ENCODE measurements at places on chromosomes 11 and 22.
A peak's percentile ranks its signal among the peaks of the same experiment; 100 is the strongest.

DNA sequence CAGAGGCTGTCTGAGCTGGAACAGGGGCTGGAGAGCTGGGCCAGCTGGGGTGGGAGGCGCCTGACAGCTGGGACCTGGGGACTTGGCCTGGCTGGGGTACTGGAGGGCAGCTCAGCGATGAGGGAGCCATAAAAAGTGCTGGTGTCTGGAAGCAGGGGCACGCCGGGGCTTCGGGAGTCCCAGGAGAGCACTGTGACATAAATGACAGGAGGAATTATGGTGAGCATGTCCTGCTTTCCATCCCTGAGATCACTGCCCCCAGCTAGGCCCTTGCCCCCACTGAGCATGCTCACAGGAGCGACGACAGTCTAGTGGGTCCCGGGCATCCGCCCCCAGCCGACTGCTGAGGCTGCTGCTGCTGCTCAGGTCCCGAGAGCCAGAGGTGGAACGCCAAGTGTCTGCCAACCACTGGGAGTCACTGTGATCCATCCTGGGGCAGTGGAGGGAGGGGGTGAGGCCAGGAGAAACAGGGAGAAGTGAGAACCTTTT lies 6.2 kb downstream of the ROBO4 start:
- no peak for DNase-seq

DNA sequence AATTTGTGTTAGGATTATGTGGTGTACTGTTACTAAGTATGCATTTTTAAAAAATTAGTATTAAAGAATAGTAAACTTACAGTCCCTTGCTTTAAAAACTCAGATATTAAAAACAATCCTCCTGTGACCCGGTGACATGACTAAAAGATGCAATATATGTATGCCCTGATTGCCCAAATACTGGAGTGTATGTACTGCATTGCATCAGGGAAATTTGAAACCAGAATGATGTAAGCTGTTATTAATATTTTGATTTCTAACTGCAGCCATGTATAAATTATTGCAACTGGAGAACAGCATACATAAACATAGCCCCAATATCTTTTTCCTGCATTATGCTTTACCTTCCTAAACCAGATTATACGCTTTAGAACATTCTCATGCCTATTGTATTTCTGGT lies 3.7 kb upstream of the HSPA8 start:
- DNase-seq = no peak

- no peak for DNase-seq
Observed at GRCh38 chr11:20762980-20763379, 93.6 kb downstream of the NELL1 start.

GRCh38 chr22:19879643-19879991 lies 24.9 kb upstream of the GNB1L start:
- no peak for DNase-seq

DNA sequence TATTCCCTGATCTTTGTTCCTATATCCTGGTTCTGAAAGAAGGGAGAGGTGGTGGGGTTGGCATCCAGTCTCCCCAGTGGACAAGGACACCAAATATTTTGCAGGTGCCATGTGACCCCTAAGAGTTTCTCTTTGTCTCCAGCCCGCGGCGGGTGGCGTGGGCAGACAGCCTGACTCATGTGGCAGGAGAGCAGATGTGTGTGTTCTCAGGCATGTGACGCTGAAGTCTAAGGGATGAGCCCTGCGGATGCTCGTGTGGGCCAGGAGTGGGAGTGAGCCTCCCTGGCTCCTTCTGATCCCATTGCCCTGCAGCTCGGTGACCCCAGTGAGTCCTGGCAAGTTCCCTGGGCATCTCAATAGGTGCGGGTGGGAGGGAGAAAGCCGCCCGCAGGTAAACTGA lies 94.8 kb upstream of the TBCEL start:
- DNase-seq = no peak

GRCh38 chr22:19859861-19860510 lies 5.3 kb upstream of the GNB1L start:
- DNase-seq = no peak

- no peak for DNase-seq
Observed at GRCh38 chr11:78689585-78690153, 115.0 kb upstream of the NARS2 start.

DNA sequence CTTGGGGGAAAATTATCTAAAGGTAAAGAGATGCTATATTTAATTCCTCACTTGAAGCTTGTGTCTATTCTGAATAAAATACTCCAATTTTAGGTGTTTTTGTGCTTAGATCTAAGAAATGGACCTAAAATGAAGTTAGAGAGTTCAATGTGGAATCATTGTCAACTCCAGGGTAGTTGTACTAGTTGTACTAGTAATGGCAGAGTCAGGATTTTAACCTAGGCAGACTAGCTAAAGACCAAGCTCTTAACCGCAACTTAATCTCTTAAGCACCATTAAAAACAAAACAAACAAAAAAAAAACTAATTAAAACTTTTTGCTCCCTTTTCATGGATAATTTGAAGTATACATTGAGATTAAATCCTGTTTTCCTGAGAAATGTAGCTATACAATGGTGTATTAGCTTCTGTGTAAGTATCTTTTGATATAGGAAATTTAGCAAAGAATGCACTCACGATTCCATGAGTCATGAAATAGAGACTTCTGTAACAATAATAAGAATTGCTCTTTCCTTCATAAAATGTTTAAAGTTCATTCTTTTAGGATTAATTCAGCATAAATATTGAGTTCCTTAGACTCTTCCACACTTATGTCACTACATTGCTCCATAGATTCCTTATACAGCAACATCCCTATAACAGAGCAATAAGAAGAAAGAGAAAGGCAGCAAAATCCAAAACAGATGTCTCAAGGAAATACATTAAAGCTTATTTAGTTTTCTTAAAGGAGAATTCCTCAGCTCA lies 26.5 kb upstream of the SOX6 start:
- DNase-seq = no peak

- no peak for DNase-seq
Observed at GRCh38 chr11:128518493-128519207, 68.7 kb downstream of the ETS1 start.

DNA sequence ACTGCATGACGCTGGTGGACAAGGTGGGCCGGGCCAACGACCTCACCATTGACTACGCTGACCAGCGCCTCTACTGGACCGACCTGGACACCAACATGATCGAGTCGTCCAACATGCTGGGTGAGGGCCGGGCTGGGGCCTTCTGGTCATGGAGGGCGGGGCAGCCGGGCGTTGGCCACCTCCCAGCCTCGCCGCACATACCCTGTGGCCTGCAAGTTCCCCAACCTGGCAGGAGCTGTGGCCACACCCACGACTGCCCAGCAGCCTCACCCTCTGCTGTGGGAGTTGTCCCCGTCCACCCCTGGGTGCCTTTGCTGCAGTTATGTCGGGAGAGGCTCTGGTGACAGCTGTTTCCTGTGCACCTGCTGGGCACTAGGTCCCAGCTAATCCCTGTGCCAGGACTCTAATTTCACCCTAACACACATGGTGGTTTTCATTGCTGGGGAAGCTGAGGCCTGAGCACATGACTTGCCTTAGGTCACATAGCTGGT lies 49.0 kb upstream of the PPP6R3 start:
- DNase-seq = no peak

DNA sequence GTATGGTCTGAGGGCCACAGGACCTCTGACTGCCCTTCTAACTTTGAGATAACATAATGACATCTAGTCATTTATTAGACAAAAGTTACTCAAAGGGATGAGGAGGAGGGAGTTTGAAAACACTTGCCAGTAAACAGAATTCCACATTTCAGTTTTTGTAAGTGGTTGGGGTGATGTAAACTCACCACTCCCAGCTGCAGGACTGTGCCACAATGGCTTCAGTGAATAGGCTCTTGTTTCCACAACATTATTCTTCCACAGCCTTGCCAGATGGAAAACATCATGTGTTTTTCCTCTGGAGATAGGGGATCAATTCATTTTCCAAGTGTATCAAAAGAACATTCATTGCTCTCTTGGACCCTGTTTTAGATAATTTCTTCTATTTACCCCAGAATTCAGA lies 147.2 kb upstream of the BDNF start:
- DNase-seq = no peak

- no peak for DNase-seq
Observed at GRCh38 chr11:114080769-114081168, 21.3 kb downstream of the ZBTB16 start.

- peak; percentile 4 for DNase-seq
Observed at GRCh38 chr11:105937738-105938137, 84.3 kb downstream of the MSANTD4 start.

GRCh38 chr11:364991-365725 lies 4.1 kb upstream of the B4GALNT4 start:
- DNase-seq = no peak

DNA sequence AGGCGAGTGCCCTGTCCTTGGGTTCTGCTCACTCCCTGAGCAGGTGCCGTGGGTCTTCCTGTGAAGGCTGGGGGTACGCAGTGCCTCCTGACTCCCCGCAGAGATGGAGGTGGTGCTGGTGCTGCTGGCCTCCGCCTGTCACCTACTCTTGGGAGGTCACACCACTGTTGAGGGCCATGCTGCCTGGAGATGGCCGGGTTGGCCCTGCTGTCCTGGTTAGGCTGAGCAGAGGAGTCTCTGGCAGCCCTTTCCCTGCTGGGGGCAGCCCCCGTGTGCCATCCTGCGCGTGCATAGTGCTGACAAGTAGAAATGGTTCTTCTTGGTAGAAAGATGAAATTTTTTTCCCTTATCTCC lies 49.6 kb downstream of the MUC6 start:
- DNase-seq = no peak

DNA sequence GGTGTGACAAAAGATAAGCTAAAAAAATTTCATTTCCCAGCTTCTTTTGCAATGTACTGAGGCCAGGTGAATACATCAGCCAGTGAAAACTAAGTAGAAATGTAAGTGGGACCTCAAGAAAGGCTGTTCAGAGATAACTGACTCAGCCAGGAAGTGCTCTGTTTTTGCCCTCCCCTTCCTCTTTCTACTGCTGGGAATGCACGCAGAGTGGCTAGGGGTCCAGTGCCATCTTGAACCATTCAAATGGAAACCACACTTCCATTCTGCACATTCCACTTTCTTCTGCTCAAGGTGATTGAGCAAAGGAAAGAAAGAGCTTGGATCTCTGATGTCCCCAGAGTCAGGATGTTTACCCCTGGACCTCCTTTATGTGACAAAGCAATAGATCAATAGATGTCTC lies 27.8 kb upstream of the LMO2 start:
- DNase-seq = no peak

- peak; percentile 28 for DNase-seq
Observed at GRCh38 chr11:16632295-16633200, 105.9 kb upstream of the C11orf58 start.

DNA sequence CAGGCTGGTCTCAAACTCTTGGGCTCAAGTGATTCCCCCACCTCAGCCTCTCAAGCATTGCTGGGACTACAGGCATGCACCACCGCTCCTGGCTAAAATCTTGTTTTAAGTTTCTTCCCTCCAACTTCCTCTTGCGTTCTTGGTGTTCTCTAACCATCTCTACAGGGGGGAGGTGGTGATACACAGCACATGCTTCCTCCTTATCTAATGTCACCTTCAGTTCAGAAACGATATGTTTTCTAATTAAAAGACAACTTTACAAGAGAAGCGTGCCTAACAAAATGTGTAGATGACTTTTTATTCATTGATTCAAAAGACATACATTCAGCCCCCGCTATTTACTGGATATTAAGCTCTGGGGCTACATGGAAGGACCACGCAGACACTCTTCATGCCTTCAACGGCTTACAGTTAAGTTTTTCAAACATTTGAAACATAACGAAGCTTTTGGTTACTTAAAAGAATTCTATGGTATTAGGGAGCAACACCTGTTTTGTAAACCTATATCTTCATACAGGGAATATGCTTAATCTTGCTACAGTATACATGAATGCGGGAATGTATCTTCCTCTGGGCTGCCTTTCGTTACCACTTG lies 933 bp upstream of the DLAT start:
- DNase-seq = no peak

GRCh38 chr22:42780070-42780540 lies 59.4 kb upstream of the A4GALT start:
- DNase-seq = peak; percentile 68

- no peak for DNase-seq
Observed at GRCh38 chr11:116517584-116517983, 255.2 kb downstream of the BUD13 start.

DNA sequence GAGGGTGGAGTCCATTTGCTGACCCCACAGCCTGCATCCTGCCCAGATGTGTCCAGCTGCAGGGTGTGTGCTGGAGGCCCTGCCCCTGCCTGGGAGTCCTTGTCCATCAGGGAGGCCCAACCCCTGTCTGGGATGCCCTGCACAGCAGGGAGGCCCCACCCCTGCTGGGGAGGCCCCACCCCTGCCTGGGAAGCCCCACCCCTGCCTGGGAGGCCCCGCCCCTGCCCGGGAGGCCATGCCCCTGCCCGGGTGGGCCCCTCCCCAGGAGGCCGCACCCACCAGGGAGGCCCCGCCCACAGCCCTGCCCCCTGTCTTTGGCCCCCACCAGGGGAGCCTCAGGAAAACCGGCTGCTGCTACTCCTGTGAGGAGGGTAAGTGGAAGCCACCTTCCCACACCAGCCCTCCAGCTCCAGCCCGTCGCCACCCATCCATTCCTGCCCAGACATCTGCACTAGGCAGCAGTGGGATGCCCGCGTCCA lies 37.2 kb downstream of the MUC5B start:
- DNase-seq = peak; percentile 44

- DNase-seq = no peak
Observed at GRCh38 chr11:118341815-118342489, 553 bp downstream of the CD3D start.

DNA sequence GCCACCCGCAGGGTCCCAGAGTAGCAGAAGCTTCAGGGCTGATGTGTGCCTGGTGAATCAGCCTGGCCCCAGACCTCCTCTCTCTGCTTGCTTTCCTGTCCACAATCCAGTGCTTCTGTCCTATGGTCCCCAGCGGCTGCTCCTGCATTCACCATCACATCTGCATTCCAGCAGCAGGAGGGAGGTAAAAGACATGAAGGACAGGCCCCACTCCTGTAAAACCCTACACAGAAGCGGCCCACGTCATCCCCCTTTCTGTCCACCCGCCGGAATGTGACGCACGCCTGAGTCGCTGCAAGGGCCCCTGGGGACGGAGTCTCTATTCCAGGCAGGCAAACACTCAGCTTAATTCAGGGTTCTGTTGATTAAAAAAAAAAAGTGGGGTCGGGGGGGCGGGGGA lies 58.3 kb downstream of the CDKN1C start:
- no peak for DNase-seq

DNA sequence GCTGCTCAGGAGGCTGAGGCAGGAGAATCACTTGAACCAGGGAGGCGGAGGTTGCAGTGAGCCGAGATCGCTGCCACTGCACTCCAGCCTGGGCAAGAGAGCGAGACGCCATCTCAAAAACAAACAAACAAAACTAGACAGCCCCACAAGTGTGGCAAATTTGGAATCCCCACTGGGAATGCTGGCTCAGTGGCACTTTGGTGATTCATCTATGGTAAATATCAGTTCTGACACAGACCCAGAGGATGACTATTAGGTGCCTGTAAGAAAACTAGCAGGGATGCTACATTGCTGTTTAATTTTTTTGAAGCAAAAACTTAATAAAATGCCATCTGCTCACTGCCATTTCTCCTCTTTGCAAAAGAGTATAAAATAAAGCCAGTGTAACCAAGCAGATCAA lies 107.9 kb downstream of the NAT10 start:
- no peak for DNase-seq

- no peak for DNase-seq
Observed at GRCh38 chr11:126544108-126545056, 188.9 kb downstream of the ST3GAL4 start.
